ENCODE measurements at places on chromosomes 3 and 15. TPM values are rescaled to one million over a fixed set of nuclear protein-coding genes. Genes with fewer than 3 reads are reported as not detected.

- H3K4me1 ChIP-seq = no peaks in the 10 kb centered on the region
- H3K36me3 ChIP-seq = no peaks in the 10 kb centered on the region
- DNase-seq = no peak
- no peak overlapping the region for H3K27ac ChIP-seq
- no peaks in the 10 kb centered on the region for H3K27me3 ChIP-seq
- no peak overlapping the region for H3K4me3 ChIP-seq
Measured at GRCh38 chr15:97703400-97703799, 257.1 kb upstream of the ARRDC4 start.

DNA sequence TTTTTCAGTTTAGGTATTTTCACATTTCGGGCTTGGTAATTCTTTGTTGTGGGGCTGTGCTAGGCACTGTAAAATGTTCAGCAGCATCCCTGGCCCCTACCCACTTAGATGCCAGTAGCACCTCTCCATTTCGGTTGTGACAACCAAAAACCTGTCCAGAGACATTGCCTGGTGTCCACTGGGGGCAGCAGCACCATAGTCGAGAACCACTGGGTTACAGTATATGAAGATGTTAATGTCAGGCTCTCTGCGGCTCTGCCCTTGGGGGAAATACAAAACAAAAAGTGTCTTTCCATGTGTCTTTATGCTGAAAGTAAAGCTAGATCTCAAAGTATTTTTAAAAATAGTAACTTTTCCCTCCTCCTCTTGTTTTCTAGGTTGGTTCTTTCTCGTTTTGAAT, 177.2 kb downstream of the ITPR1 start:
- H3K36me3 ChIP-seq = no peaks in the 10 kb centered on the region
- H3K27ac ChIP-seq = no peak overlapping the region
- no peaks in the 10 kb centered on the region for H3K27me3 ChIP-seq

- DNase-seq = no peak
- H3K27me3 ChIP-seq = no peaks in the 10 kb centered on the region
- H3K4me3 ChIP-seq = no peak overlapping the region
- peaks cover 5% of the 10 kb centered on the region for H3K4me1 ChIP-seq
- H3K36me3 ChIP-seq = no peaks in the 10 kb centered on the region
Measured at GRCh38 chr3:50652709-50653108, 22.0 kb upstream of the DOCK3 start.

DNA sequence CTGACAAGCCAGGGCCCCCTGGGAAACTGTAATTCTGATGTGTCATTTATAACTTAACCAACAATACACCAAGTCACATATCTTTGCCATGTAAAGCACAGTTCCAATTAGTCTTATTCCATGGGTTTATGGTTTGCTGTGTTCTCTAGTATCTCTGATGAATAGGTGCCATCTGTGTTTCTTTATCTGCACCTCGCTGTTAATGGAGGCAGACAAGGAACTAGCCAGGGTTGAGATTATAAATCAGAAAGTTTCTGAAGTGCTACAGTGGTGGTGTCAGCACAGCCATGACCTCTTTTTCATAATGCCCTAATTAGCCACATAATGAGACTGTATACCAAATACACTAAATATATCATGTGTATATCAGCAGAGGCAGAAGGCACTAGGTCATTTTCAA, 866.4 kb downstream of the PLOD2 start:
- no peak for DNase-seq
- no peaks in the 10 kb centered on the region for H3K36me3 ChIP-seq

DNA sequence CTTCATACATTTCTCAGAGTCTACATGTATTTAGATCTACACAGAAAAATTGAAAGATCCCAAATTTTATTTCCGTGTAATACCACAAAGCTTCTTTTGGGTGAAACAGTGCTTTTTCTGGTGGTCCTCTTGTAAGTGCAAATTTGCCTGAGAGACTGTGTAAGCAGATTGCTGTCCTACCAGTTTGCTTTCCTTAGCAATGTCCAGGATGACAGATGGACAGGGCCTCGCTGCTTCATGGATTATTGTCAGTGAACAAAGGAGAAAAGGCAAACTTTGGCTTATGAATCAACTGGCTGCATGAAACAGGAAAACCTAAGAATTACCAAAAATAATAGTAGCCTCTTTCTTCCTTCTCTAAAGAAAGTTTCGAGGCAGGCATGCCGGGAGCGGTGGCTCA, 82.6 kb upstream of the UBE2E1 start:
- DNase-seq = no peak
- no peaks in the 10 kb centered on the region for H3K4me1 ChIP-seq
- H3K36me3 ChIP-seq = no peaks in the 10 kb centered on the region
- H3K4me3 ChIP-seq = no peak overlapping the region
- no peaks in the 10 kb centered on the region for H3K27me3 ChIP-seq
- no peak overlapping the region for H3K27ac ChIP-seq

GRCh38 chr15:81182031-81182755, 14.5 kb upstream of the IL16 start:
- H3K4me3 ChIP-seq = no peak overlapping the region
- DNase-seq = no peak
- no peaks in the 10 kb centered on the region for H3K36me3 ChIP-seq
- peaks cover 14% of the 10 kb centered on the region for H3K27me3 ChIP-seq
- no peaks in the 10 kb centered on the region for H3K4me1 ChIP-seq
- no peak overlapping the region for H3K27ac ChIP-seq

DNA sequence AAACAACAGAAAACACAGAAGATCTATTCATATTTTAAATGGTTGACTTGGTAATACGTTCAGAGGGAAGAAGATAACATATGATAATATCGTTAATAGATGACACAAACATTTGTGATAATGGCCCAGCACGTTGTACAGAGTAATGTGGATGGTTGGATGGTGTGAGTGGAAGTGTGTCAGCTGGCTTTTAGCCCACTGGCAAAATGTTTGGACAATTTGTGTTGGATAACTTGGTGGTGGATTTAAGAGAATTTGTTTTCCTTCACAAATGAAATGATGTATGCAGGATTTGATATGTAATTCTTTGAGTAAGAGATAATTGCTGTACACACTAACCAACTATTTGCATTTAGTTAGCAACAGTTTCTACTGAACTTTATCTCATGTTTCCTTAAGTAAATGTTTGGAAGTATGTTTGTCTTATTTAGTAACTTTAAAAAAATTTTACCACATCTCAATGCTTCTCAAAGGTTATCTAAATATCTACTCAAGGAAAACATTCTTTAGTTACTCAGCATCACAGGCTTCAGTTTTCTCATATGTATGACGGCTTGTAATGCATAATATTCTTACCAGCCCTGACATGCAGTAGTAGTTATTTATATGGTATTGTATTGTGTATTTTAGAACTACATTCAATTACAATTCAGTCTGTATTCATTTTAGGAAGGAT, 328.5 kb upstream of the GOLIM4 start:
- no peaks in the 10 kb centered on the region for H3K36me3 ChIP-seq
- H3K27ac ChIP-seq = peak overlapping the region; percentile 47
- no peak overlapping the region for H3K4me3 ChIP-seq
- no peaks in the 10 kb centered on the region for H3K27me3 ChIP-seq

DNA sequence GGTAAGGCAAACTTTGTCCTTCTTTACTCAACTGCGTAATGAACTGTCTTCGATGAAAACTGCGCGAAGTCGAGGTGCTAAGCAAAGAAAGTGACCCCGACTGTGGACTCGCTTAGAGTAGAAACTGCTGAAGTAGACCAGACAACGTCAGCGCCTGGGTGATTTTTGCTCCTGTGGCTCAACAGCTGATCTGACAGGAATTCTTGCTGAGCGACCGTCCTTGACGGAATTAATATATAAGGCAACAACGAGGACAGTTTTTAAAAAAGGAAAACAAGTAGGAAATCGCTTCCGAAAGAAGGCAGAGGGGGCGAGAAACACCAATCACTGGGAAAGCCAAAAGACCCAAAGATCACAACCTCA, 541 bp downstream of the RPS27L start:
- DNase-seq = peak; percentile 36
- H3K27me3 ChIP-seq = no peaks in the 10 kb centered on the region
- peak overlapping the region; percentile 93 for H3K27ac ChIP-seq

- H3K27me3 ChIP-seq = no peaks in the 10 kb centered on the region
- no peak overlapping the region for H3K27ac ChIP-seq
- H3K36me3 ChIP-seq = no peaks in the 10 kb centered on the region
- DNase-seq = no peak
- no peak overlapping the region for H3K4me3 ChIP-seq
- H3K4me1 ChIP-seq = peaks cover 6% of the 10 kb centered on the region
Measured at GRCh38 chr3:28917895-28918475, 362.9 kb upstream of the RBMS3 start.

ECE2 gene
- total RNA-seq = not detected

HRH1 gene
- 2.1 TPM for total RNA-seq

SNURF gene
- total RNA-seq = 23.6 TPM

CKMT1A gene
- total RNA-seq = 1.2 TPM

KBTBD8 gene
- total RNA-seq = 9.2 TPM

GOLGA6B gene
- total RNA-seq = 0.36 TPM
